ENCODE measurements at places on chromosomes 1 and 21. TPM values are rescaled to one million over a fixed set of nuclear protein-coding genes. Genes with fewer than 3 reads are reported as not detected.

DNA sequence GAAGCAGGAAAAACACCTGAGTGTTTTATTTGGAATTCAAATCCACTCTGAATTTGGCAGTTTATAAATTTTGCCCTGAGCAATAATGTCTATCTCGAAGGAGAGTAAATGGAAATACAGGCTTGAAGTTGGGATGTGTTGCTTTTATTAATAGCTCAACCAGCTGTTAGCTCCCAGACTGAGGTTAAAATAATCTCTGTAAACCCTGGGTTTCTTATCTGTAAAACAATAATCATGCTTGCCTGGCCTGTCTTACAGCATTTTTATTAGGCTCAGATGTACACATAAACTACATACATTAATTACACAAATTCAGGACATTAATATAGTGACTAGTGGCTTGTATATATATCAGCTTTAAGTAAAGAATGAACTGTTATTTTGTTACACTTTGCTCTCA is 148.5 kb downstream of the GALNT2 start:
- no peaks in the 10 kb centered on the region for H3K27me3 ChIP-seq
- H3K27ac ChIP-seq, result peak overlapping the region; percentile 36
- H3K36me3 ChIP-seq, result peaks cover 20% of the 10 kb centered on the region
- H3K4me3 ChIP-seq, result no peak overlapping the region
- peaks cover 15% of the 10 kb centered on the region for H3K4me1 ChIP-seq

GUCA2B gene
- not detected for total RNA-seq

DNA sequence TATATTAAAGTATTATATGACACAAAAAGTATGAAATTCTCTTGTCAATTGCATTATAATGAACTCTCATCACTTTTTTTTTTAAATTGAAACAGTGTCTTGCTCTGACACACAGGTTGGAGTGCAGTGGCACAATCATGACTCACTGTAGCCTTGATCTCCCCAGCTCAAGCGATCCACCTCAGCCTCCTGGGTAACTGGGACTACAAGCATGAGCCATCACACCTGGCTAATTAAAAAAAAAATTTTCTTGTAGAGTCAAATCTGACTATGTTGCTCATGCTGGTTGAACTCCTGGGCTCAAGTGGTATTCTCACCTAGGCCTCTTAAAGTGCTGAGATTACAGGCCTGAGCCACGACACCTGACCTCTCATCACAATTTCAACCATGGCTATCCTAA is 259.3 kb downstream of the S1PR1 start:
- no peak overlapping the region for H3K4me3 ChIP-seq
- no peak overlapping the region for H3K27ac ChIP-seq

ZSWIM5 gene
- total RNA-seq, result 0.32 TPM

GRCh38 chr1:115426231-115426771 is 88.3 kb upstream of the NGF start:
- H3K27me3 ChIP-seq, result no peaks in the 10 kb centered on the region
- H3K36me3 ChIP-seq, result no peaks in the 10 kb centered on the region
- peak; percentile 49 for DNase-seq
- H3K4me3 ChIP-seq, result no peak overlapping the region
- peaks cover 28% of the 10 kb centered on the region for H3K4me1 ChIP-seq

- no peak overlapping the region for H3K27ac ChIP-seq
- no peaks in the 10 kb centered on the region for H3K4me1 ChIP-seq
- no peaks in the 10 kb centered on the region for H3K27me3 ChIP-seq
- peak; percentile 78 for DNase-seq
- H3K36me3 ChIP-seq, result peaks cover 4% of the 10 kb centered on the region
- H3K4me3 ChIP-seq, result no peak overlapping the region
Observed at GRCh38 chr1:155591770-155592169, 18.2 kb upstream of the MSTO1 start.

STUM gene
- total RNA-seq, result 0.56 TPM

HMGN1 gene
- total RNA-seq, result 360 TPM
